CMK (cell line): ENCODE measurements at places on chromosomes 12 and 14.

DNA sequence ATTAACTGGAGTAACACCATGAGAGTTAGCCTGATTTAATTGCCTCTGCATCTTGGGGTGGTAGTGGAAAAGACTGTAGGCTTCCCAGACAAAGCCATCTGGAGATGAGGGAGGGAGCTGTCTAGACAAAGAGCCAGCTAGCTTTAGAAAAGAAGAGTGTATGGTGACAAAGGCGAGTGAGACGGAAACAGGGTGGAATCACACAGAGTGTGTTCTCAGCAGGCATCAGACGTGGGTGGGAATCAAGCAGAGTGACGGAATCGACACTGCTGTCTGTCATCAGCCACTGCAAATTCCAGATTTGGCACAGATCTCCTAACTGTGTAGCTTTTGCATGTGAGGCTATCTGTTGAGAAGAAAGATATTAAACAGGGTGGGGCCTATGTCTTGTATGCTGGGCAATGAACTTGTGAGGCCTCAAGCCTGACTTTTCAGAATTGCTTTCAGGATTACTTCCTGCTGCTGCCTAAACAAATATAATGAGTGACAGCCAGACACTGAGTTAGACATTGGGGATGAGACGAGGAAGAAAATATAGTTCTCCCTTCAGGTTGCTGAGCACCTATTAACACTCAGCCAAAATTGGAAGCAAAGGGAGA, 236.5 kb upstream of the GRIP1 start:
- no peak for DNase-seq

DNA sequence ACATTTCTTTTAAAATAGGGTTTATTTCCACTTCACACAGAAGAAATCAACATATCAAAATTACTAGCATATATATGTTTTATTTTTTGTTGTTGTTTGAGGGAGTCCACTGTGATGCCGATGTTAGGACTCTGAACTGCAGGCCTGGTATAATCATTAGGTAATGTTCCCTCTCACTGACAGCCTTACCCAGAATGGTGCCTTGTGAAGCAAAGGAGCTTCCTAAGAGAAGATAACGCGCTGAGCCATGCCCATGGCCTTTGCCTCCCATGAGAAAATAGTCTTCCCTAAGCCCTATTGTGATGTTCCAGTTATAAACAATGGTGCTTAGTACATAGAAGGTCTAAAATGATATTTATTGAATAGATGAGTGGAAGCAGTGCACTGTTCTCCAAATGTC, 12.0 kb downstream of the GNG2 start:
- no peak for DNase-seq

DNA sequence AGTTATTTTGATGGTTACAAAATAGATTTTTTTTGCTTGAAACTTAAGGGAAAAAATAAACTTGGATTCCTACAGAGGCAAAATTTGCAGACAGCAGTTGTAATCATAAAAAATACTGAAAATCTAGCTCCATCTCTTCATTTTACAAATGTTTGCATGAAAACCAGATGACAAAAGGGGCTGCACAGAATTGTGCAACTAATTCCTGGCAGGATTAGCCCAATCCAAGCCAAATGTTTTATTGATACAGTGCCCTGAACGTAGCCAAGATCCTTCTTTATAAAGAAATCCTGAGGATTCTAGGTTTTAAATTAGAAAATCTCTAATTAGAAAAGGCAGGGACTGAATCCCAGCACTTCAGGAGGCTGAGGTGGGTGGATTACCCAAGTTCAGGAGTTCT, 356.4 kb upstream of the SEL1L start:
- no peak for DNase-seq

GRCh38 chr14:89422181-89422951, 5.3 kb upstream of the FOXN3 start:
- no peak for DNase-seq

- DNase-seq = no peak
Measured at GRCh38 chr14:77673193-77673592, 34.6 kb downstream of the ALKBH1 start.

GRCh38 chr12:101885912-101886561, 8.7 kb downstream of the DRAM1 start:
- DNase-seq = no peak
